ENCODE measurements at places on chromosomes 12 and 14.

GRCh38 chr14:105395538-105395854 lies 2.8 kb upstream of the TEX22 start:
- DNase-seq, result no peak

GRCh38 chr12:77500089-77500488 lies 330.6 kb upstream of the NAV3 start:
- DNase-seq, result no peak

GRCh38 chr12:78229591-78230101 lies 399.0 kb downstream of the NAV3 start:
- peak; percentile 40 for DNase-seq

GRCh38 chr12:66863276-66863675 lies 184.4 kb upstream of the GRIP1 start:
- DNase-seq, result no peak

DNA sequence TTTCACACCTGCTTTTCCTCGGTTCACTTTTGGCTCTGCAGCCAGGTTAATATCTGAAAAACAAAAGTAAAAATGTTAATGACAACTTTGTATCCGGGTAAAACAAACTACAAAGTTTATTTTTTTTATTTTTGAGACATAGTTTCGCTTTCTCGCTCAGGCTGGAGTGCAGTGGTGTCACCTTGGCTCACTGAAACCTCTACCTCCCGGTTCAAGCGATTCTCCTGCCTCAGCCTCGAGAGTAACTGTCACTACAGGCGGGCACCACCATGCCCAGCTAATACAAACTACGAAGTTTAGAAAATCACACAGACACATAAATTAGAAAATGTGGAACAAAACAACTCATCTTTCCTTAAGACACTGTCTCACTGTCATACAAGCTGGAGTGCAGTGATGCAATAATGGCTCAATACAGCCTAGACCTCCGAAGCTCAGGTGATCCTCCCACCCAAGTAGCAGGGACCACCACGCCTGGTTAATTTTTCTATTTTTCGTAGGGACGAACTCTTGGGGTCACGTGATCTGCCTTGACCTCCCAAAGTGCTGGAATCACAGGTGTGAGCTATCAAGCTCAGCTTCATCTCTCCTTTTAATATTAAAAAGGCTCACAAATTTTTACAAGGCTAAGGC lies 38.1 kb downstream of the HNRNPC start:
- no peak for DNase-seq

DNA sequence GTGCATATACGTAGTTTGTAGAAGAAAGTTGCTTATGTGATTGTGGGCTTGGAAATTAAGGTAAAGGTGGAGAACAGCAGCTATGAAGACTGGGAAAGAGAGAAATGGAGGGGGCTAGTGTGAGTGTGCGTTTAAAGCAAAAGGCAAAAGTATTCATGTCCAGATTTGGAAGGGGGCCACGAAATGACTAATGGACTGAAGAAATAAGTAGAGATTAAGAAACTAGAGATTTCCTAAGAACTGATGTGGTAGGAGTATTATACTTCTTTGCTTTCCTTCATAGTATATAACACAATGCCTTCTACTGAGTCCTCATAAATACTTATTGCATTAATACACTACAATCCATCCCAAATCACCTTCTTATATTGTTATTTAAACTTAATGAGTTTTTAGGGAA lies 298.6 kb upstream of the NOVA1 start:
- peak; percentile 54 for DNase-seq

Data from fibroblast of skin of right biceps (primary cell).